ENCODE measurements at places on chromosomes 5 and 9.

DNA sequence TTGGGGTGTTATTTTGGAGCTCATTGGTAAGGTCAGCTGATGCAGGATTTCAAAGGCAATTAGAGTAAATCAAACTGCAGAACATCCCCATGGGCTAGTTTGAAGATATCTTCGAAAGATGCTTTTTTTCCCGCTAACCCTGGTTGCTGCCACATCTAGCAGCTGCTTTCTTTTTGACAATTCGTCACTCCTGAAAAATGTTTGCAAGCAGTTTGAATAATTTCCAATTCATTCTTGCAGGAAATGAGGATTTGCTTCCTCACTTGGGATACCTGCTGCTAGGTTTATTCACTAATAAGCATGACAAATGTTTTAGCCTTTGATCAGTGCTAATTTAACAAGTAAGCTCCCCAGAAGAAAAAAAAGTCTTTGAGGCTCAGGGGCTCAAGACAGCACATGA lies 649.6 kb upstream of the RORB start:
- DNase-seq, result no peak

DNA sequence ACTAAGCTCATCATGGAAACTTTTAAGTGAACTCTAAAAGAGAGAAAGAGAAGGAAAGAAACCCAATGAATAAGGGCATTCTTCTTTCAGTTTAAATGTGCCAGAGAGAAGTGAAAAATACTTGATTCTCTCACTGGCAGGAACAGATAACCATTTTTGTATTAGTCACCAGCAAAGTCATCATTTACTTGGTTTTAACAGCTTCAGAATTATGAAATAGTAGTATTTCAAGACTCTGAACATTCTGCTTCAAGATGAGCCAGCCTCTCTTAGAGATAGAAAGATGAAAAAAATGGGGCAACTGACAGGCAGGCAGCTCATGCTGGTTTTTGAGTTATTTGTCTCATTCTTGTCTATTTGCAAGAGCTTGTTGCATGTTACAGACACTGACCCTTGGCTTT lies 103.5 kb downstream of the GCNT1 start:
- DNase-seq, result no peak

DNA sequence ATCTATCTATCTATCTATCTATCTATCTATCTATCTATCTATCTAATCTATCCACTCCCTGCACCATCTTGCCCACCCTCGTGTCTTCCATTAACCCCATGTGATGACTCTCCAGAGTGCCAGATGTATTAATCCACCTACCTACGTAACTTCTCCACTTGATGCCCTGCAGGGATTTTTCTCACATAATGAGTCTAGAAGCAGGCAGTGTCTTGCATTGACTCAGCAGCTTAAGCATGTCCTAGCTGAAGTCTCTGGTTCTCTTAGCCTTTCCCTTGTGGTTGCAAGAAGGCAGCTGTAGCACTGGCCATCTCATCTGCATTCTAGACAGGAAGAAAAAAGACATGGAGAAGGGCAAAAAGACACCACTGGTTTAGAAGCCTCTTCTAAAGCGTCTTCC lies 96.7 kb upstream of the ALDH1B1 start:
- DNase-seq, result no peak

DNA sequence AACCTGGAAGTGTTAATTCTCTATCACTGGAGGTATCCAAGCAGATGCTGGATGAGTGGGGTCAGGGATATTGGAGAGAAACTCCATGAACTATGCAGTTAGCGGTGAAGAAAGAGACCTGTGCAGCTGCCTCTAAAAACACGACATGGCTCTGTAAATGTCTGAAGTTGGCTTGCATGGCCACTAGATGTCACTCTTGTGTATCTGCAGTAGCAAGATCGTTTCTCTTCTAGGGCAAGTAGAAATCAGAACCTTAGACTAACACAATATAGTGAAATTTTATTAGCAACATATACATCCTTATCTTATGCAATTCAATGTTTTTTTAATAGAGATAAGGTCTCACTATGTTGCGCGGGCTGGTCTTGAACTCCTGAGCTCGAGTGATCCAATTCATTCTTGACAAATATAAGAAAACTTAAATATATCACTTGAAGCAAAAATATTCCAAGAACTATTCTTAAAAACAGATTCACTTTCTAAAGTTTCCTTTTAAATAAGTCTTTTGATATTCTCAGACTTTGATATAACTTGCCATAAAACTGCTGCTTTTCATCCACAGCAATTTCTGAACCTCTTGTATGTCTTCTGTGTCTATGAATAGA lies 2.9 kb downstream of the OR2S2 start:
- peak; percentile 64 for DNase-seq

DNA sequence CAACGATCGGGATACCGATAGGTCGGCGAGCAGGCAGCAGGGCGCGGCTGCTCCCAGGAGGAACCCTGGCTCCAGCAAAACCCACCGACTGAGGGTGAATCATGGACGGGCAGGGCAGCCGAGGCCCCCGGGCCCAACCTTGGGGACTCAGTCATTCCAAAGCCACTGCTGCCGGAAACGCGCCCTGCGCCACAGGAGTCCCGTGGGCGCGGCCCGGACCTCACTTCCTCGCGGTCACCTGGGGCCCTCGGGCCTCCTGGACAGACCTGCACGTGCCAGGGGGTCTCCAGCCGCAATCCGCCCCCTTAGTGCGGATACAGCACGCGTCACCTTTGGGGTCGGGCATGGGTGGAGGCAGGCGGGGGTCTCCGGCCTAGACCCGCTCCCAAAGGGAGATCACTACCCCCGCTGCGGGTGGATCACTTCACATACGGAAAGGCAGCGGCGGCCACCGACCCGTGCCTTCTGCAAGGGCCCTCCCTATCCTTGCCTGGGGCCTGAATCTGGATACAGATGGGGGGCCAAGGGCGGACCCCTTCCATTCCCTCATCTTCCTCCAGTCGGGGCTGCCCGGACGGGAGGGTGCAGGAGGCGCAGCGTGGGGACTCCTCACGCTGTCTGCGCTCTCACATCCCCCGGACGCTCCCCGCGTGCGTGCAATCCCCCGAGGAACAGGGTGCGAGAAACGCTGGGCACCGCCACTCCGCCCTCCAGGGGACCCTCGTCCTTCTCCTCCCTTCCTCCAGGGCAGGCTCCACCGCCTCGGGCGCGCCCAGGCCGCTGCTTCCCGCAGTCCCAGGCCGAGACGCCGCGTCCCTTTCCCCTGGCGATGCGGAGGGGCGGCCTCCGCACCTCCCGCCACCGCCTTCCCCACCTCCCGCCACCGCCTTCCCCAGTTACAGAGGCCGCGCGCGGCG lies 586 bp downstream of the TXN start:
- DNase-seq, result peak; percentile 49

DNA sequence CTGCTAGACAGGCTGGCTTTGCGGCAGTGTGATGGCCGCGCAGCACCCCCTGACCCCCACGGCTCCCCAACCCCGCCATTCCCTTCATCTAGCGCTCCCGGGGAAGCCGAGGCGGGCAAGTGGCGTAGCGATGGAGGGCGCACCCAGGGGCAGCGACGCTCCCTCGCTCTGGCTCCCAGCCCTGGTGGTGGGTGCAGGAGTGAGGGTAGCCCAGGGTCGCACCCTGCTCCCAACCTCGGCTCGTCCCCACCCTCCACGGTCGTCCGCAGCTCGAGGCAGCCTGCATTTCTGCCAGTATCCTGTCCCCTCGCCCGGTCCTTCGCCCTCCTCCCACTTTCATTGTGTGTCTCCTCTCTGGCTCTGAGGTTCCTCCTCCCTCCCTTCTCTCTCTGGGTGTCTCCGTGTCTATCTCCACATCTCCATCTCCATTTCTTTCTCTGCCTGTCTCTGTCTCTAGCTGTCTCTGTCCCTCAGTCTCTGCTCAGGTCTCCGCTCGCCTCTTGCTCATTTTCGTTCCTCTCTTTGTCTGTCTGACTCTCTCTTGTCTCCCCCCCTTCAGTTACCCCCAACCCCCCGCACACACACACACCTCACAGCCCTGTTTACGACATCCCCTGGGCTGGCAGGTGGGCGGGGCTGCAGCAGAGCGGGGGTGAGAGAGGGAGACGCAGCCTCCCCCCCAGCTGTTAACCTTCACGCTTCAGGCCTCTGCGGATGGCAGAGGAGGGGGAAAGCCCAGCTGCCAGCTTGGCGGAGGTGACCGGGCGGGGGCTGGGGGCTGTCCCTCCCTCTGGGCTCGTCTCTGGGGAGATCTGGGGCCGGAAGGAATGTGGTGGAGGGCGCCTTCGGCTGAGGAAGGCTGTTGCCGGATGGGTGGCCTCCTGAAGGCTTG lies 48.7 kb upstream of the PSD2 start:
- no peak for DNase-seq

DNA sequence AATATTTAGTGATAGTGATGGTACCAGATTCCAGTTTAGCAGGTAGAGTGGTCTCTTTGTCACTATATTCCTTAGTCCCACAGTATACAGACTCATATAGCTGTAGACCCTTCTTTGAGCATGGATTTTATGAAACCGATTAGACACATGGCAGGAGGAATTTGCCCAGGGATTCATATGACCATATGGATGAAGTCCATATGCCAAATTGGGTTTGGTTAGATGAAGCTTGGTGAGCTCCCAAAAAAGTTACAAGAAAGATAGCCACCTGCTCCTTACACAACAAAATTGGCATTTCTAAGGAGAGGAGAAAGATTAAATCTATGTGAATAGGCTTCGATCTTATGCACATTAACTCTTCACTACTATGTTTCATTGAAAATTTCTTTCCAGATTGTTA lies 211.4 kb downstream of the CWC27 start:
- no peak for DNase-seq

DNA sequence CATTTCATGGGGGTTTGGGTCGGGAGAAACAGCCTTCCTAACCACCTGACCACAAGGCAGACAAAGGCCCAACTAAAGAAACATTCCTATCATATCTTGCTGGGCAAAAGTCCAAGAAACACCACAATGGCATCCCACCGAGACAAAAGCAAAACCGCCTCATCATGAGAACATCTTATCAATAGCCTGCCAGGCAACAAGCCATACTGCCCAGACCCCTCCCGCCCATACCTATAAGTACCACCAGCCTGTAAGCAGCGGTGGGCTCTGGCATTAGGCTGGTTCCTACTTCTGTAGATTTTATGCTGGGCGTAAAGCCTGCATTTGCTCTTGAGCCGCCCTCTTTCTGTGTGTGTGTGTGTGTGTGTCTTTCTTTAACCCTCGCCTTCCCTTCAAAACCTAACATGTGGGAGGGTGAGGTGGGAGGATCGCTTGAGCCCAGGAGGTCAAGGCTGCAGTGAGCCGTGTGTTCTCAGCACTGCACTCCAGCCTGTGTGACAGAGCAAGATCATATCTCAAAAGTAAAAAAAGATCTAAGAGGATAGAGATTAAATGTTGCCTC lies 56.9 kb downstream of the PDE6A start:
- peak; percentile 20 for DNase-seq

DNA sequence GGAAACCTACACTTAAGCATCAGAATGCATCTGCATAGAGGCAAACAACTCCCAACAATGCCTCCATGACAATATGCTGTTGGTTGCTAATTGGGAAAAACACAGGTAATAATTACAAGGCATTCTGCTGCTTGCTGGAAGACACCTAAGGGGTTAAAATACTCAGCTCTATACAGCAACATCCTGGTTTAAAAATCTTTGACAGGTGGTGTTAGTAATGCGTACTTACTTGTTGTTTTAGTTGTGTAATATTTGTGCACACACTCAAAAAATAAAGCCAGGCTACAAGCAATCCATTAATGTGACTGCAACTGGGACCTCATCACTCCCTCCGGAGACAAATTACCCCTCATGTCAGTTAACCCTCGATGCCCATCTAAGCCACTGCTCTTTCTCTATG lies 126.3 kb upstream of the ELL2 start:
- DNase-seq, result no peak

DNA sequence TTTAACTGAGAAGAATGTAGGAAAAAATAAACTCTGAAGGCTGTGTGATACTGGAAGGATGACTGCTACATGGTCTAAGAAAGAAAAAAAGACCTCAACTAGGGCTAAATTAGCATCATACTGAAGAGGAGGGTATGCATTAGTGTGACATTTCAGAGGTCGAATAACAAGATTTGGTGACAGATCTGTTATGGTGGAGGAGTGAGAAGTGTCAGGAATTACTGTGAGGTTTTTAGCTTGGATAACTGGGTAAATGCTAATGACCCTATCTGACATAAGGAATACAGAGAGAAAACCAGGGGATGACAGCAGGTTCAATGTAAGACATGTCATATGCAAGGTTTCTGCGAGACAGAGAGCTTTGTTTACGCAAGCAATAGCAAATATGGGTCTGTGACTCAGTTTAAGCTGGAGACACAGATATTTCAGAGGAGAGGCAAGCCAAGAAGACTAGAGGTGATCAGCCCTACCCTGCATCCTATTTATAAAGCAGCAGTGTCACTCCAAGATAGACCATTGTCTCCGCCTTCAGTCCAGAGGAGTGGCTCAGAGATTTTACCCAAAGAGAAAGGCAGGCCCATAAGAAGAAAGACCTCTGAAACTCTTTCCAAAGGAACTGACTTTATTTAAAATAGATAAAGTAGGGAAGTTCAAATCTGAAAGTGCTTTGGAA lies 44.3 kb downstream of the FBN2 start:
- no peak for DNase-seq

DNA sequence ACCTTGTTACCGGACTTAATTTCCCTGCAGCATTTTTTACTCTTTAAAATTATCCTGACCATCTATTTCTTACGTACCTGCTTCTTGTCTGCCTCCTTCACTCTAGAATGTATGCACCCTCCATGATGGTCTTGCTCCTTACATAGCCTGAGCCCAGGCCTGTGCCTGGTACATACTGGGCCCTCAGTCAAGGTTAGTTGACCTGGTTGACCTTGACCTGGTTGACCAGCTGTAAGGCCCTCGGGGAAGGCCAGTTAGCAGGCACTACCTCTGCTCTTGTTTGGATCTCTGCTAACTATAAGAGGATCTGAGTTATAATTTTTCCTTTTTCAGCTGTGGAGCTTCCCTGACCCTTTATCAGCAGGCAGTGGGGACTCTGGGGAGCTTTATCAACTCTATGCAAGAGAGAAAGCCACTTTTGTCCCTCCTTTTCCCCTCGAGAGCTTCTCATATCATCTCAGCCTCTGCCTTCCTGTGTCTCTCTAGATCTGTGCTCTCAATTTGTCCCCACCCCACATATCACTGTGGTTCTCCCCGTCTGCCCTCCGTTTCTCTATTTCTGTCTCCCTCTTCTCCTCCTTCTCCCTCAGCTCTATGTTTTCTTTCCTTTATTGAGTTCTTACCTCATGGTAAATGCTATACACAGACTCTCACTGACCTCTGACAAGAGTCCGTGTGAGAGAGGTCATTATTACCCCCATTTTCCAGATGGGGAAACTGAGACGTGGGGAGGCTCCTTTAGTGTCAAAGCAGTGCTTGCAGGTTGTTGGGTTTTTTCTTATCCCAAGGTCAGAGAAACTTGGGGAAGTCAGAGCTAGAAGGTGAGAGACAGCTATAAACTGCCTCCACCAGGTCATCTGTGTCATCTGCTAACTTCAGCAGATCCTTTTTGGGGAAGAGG lies 28.6 kb downstream of the SPRY4 start:
- DNase-seq, result no peak

GRCh38 chr5:4295663-4296339 lies 700.2 kb downstream of the IRX1 start:
- DNase-seq, result no peak

GRCh38 chr9:99445371-99445891 lies 223.3 kb downstream of the SEC61B start:
- DNase-seq, result no peak
